ENCODE measurements at places on chromosomes 11 and 22. TPM values are rescaled to one million over a fixed set of nuclear protein-coding genes. Genes with fewer than 3 reads are reported as not detected.

- ATAC-seq = no peak
Measured at GRCh38 chr11:121539000-121539399, 86.2 kb upstream of the SORL1-AS1 start.

DNA sequence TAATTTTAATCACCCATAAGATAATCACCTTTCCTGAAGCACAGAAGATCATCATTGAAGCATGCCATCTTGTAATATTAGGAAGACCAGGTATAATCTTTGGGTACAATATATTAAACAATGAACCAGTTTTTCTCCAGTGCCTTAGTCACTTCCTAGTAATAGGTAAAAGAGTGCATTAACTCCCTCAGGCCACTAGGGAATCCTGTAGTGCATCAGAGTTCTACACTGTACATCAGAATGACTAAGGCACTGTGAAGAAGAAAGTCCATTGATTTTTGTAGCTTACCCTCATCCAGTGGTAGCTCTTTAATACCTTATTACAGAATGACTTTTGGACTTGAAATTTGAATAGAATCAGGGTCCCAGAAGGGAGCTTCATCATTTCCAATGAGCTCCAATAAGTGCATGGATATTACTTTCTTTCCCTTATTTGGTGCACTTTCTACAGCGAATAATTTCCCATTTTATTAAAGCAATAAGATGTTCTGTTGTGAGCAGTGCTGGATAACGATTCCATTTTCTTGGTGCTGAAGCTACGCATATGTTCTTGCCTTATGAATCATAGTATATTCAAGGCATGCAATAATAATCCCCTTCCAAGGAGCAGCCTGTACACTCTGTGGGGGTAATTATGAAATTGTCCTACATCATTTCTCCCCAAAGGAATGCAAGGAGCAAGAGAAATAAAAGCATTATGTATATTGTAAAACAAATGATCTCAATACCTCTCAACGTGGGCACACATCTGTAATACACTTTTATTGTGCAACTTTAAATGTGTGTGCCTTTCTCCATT, 4.7 kb downstream of the C11orf87 start:
- ATAC-seq = no peak

GRCh38 chr22:46132830-46133587, 17.3 kb upstream of the PPARA start:
- no peak for ATAC-seq

GRCh38 chr11:942823-943222, 17.2 kb downstream of the AP2A2 start:
- peak; percentile 85 for ATAC-seq

The SLC43A1 gene
- 2.0 TPM for total RNA-seq

The RHOD gene
- total RNA-seq = 0.89 TPM

The ST14 gene
- not detected for total RNA-seq

The OR5B21 gene
- total RNA-seq = not detected
